Stimulated activated CD8-positive, alpha-beta memory T cell treated with anti-CD3 and anti-CD28 coated beads, Interleukin-7, amount 100 ng/mL, for 1 hour (primary cell): ENCODE measurements at places on chromosomes 4 and X.
A peak's percentile ranks its signal among the peaks of the same experiment; 100 is the strongest.

DNA sequence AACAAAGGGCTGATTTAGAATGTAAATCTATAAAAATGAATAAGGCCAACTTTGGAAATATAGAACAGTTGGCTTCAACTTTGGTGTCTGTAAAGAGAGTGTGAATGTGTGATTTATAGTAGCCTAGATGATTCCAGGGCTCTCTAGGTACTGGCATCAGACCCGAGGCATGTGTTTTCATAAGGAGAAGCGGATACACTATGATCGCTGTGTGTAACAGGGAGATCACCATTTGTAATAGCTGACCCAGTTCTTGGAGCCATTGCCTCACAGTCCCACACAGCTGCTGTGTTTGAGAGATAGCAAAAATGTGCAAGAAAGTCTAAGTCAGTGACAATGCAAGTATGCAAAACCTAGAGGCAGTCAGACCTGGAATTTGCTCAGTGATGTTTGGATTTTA lies 135.1 kb downstream of the REPS2 start:
- no peak for DNase-seq

GRCh38 chr4:109472343-109472761 lies 38.7 kb downstream of the SEC24B start:
- DNase-seq: no peak

DNA sequence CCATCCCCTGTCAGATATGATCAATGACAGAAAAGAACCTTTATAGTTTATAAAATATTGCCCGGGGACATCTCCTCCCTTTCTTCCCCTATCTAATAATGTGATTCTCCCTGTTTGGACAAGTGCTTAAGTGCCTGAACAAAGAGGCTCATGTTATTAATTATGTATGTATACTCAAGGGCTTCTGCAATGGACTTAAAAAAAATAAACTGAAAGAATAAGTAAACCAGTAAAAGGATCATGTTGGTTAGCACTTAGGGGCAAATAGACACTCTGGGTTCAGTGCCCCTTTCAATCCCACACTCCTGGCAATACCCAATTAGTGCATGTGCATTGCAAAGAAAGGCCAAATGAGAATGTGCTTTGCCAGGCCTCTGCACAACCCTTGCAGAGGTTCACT lies 30.7 kb upstream of the RPS6KA6 start:
- no peak for DNase-seq

GRCh38 chrX:153625271-153626024 lies 21.6 kb upstream of the DUSP9 start:
- DNase-seq: no peak

GRCh38 chr4:67874986-67875385 lies 8.8 kb downstream of the TMPRSS11D start:
- DNase-seq: no peak

DNA sequence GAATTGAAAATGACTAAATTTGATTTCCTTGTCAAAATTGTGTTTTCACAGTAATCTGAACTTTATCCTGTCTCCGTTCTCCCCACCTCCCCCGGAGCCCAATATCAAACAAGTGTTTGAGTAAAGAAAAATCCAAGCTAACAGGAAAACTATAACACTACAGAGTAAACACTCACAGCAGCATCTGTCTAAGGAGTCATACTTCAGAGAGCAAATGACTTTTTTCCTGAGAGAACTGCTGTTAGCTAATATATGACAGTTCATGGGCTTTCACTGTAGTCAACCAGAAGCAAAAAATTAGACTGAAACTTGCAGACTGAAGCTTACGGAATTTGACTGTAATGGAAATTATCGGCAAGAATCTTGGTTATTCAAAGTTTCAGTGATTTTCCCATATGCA lies 321.7 kb downstream of the ANKRD50 start:
- DNase-seq: no peak

DNA sequence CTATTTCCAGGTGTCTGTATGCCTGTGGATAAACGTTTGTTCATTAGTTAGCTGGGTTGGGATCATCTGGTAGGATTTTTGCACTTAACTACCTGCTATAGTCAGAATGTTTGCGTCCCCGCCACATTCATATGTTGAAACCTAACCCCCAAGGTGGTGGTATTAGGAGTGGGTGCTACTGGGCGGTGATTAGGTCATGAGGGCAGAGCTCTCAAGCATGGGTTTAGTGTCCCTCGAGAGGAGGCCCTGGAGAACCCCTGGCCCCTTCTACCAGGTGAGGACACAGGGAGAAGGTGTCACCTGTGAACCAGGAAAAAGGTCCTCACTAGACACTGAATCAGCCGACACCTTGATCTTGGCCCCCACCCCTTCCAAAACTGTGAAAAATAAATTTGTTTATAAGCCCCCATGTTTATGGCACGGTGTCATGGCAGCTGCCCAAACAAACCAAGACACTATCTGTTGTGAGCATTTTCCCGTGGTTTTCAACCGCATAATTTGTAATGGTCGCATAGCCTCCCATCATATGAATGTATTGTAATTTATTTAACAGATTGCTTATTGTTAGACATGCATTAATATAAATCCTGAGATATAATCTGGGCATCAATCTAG lies 92.7 kb upstream of the TRIM2 start:
- DNase-seq: no peak

DNA sequence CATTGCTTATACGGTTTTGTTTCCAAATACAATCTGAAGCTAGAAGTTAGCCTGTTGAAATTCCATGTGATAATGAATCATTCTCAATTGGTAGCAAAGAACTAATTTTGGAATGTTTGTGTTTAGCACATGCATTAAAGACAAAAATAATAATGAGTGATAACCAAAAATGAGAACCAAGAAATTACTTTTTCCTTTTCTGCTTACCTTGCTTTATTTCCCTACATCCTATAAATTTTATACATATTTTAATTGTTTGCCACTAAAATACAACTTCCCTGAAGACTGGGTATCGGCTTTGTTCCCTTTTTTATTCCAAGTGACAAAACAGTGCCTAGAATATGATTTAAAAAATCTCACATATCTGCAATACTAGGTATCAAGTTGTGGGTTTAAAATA lies 203.8 kb upstream of the TACR3 start:
- no peak for DNase-seq

- no peak for DNase-seq
These were observed 32.9 kb upstream of the PRPS2 start for GRCh38 chrX:12758291-12758690.

GRCh38 chr4:71827826-71828225 lies 43.9 kb upstream of the GC start:
- no peak for DNase-seq

DNA sequence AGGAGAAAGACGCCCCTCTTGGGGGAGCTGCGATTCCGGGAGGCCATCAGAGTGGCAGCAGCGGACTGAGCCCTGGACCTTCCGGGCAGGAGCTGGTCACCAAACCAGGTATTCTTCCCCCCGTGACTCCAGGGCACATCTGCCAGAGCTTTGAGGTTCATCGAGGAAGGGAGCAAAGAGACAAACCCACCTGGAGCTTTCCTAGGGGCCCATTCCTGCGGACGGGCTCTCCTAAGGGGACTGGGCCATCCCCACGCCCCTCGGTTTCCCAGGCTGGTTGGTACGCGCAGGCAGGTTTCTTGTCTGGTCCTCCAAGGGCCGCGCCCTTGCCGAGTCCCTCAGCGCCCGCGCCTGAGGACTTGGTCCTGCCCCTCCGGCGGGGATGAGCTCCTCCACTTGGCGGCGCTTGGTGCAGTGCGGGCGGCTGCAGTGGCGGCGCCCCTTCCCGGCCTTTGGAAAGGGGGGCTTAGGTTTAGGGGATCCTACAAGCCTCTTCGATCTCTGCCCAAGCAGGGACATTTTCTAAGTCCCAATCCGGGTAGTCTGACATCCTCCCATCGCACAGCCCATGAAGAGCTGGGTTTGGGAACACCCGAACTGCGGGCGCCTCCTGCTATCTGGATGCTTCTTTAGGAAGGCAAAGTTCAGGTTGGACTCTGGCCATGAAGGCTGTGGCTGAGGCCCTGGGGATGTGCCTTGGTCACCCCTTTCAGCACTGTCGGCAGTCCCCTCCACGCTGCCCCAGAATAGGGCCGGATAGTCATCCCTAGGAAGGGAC lies 538 bp downstream of the STBD1 start:
- no peak for DNase-seq

- DNase-seq: no peak
These were observed 391.5 kb upstream of the IGFBP7 start for GRCh38 chr4:57501720-57502119.

- no peak for DNase-seq
These were observed 194.2 kb upstream of the NOCT start for GRCh38 chr4:138821331-138821730.

DNA sequence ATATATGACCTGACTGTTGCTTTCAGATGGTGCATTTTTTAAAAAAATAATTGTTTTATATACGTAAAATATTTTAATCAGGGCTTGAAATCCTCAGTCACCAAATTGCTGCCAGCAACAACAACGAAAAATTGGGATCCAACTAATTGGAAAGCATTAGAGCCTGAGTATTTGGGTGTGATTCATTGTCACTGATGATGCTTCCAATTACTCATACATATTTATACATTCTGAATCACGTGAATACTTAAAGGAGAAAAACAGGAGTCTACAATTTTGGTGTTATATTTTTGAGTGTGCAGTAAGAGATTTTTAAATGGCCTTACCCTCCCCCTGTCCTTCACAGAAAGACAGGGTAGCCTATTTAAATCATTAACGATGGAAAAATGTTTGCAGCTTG lies 765.6 kb upstream of the TENM3 start:
- no peak for DNase-seq

- DNase-seq: no peak
These were observed 48.7 kb downstream of the HDX start for GRCh38 chrX:84453351-84454246.

DNA sequence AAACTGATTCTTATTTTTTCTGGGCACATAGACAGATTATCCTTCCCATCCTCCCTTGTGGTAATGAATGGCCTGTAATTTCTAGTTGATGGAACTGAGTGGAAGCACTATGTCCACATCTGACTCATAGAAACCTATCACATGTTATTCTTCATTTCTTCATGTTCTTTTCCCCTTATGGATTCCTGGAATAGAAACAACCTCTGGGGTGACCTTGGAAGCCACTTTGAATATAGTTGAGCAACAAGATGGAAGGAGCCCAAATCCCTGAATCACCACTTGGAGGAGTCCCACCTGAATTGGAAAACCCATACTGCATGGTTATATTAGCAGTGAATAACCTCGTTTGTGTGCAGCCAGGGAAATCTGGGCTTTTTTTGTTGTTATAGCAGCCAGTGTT lies 137.8 kb downstream of the MID1IP1 start:
- DNase-seq: no peak

DNA sequence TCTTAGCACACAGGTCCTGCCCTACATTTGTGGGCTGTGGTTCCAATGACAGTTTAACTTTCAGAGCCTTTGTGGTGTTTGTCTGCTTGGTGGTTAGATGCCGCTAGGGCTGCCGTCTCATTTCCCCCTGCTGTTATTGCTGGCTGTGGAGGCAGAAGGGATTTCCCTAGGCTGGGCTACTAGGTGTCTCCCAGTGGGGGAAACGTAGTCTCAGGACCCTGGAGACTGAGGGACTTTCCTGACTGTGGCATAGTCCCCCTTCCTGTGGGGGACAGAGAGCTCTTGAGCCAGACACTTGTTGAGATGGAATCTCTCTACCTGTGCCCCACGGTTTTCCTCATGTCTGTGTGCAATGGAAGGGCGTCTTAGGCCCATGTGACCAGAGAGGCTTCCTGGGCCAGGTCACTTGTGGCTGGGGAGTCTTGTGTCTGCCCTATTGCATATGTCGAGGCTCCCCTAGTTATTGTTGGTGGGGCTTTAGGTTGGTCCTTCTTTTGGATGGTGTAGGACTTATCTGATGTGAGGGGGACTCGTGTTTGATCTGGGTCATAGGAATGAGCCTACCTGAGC lies 68.2 kb downstream of the ARHGAP10 start:
- DNase-seq: peak; percentile 30

DNA sequence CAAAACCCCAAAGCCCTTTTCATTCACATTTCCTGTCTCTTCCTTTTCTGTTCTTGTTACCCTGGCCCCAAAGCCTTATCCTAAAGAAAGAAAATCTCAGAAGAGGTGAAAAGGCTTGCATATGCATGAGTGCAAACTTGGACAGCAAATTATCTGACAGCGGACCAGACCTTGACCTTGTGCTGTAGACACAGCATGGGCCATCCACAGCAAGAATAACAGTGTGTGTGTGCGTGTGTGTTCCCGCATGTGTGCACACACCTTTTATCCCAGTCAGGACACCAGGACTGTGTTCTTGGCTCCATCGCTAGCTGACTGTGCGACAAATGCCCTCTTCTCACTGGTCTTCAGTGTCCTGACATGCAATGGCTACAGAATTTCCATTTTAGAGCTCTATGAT lies 35.3 kb downstream of the ZBTB49 start:
- no peak for DNase-seq

- DNase-seq: no peak
These were observed 325.0 kb downstream of the TLL1 start for GRCh38 chr4:166198041-166198440.

DNA sequence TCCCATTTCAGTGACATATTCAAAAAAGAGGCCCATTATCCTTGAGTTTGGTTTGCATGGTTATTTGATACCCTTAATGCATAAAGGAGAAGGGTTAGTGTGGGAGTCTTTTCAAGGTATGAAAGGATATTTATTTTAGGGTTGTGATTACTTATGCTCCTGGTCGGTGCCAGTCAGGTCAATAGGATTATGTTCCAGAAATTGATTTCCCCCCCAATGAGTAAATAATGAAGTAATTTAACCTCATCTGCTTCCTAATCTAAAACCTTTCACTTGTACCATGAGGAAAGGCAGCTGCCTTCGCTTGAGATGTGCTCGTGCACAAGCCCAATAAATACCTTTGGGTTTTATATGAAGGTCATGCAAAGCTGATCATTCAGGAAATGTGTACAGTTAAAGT lies 55.0 kb upstream of the NR0B1 start:
- no peak for DNase-seq

DNA sequence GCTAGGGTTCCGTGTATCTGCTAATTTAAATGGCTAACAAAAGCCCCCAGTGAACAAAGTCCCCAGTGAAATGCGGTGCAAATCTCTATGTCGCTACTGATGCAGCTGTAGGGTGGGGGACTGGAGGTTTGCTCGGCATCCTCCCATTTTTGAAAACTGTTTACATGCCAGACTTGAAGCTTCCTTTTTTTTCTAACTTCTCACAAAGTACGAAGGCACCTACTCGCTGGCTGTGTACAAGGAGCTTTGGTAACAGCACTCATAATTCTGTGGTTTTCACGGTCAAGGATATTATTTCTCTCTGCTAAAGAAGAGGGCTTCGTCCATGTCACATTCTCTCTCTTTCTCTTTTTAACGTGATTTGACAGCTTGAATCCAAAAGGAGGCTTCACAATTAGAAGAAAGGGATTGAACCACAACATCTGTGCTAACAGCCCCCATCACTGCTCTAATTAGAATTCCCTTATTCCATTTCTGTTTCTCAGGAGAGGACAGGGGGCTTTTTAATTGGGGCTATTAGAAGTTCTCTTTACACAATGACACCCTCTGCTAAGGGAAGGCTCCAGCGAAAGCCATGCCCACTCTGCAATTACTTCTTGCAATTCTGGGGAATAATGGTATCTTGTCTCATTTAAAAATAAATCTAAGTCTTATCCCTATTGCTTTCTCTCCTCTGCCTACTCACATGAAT lies 46.7 kb downstream of the TMEM156 start:
- no peak for DNase-seq

- no peak for DNase-seq
These were observed 87.0 kb downstream of the COL25A1 start for GRCh38 chr4:109215506-109215905.

GRCh38 chr4:7239844-7240243 lies 47.5 kb downstream of the SORCS2 start:
- DNase-seq: no peak

GRCh38 chrX:150719621-150720020 lies 26.4 kb downstream of the MTMR1 start:
- no peak for DNase-seq

- DNase-seq: no peak
These were observed 1.1 kb downstream of the RNF150 start for GRCh38 chr4:141132072-141132708.
